Tongue (tissue), 3 donors: ENCODE measurements at places on chromosomes 7 and 10. TPM values are rescaled to one million over a fixed set of nuclear protein-coding genes. Genes with fewer than 3 reads are reported as not detected.

GRCh38 chr10:86091216-86091615, 275.4 kb downstream of the GRID1 start:
- no peak for DNase-seq

GRCh38 chr10:126972635-126973414, 67.6 kb downstream of the DOCK1 start:
- DNase-seq = peak; percentile 16

GRCh38 chr7:6071406-6071805, 40.2 kb downstream of the ANKRD61 start:
- no peak for DNase-seq

- DNase-seq = peak; percentile 71
Measured at GRCh38 chr7:92612501-92612900, 22.3 kb upstream of the FAM133B start.

GRCh38 chr10:43376828-43377423, 5.5 kb downstream of the FXYD4 start:
- no peak for DNase-seq

GRCh38 chr10:91389636-91390512, 20.3 kb upstream of the HECTD2 start:
- peak; percentile 84 for DNase-seq

DNA sequence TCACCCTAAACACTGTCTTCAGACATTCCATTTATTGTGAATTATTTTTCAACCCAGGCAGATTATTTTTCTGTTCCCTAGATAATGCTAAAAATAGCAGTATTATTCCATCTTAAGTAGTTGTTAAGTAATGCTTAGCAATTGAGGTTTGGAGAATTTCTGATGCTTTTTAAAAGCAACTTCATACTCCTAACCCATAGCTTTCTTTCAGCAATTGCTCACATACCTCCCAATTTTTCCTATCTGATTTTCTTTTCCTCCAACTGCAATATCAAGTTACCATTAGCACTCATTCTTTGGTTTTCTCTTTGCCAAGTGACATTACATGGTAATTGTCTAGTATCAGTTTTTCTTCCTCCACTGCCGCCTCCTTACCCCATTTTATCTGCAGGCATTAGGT, 104.7 kb downstream of the GPR85 start:
- no peak for DNase-seq

- DNase-seq = peak; percentile 55
Measured at GRCh38 chr7:91168871-91169829, 95.1 kb upstream of the FZD1 start.

DNA sequence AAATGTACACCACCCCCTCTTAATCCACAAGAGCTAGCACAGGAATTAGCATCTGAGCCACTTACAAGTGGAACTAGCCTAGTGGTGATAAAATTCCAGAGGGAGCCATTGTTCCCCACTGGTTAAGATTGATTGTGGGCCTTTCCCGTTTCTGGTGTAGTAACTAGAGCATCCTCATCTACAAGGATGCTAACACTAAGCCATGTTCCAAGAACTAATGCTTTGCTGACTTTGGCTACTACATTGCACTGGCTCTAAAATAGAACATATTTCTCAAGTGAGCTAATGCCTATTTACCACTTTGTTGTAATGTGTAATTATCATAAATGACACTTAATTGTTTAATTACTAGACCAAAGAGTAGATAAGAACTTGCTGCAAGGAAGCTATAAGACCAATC, 143.7 kb downstream of the FZD1 start:
- DNase-seq = no peak

The PTPN20 gene
- total RNA-seq = 3.0 TPM

- DNase-seq = peak; percentile 78
Measured at GRCh38 chr7:100516135-100516812, 22.7 kb upstream of the AGFG2 start.

GRCh38 chr7:99579281-99579955, 18.6 kb upstream of the TMEM225B start:
- DNase-seq = no peak

The GIMAP1 gene
- total RNA-seq = 3.2 TPM

The SYT15 gene
- 1.1 TPM for total RNA-seq

The MYPN gene
- 92.0 TPM for total RNA-seq

- DNase-seq = no peak
Measured at GRCh38 chr10:111646021-111646420, 537.5 kb downstream of the GPAM start.

The DGKB gene
- 2.6 TPM for total RNA-seq

DNA sequence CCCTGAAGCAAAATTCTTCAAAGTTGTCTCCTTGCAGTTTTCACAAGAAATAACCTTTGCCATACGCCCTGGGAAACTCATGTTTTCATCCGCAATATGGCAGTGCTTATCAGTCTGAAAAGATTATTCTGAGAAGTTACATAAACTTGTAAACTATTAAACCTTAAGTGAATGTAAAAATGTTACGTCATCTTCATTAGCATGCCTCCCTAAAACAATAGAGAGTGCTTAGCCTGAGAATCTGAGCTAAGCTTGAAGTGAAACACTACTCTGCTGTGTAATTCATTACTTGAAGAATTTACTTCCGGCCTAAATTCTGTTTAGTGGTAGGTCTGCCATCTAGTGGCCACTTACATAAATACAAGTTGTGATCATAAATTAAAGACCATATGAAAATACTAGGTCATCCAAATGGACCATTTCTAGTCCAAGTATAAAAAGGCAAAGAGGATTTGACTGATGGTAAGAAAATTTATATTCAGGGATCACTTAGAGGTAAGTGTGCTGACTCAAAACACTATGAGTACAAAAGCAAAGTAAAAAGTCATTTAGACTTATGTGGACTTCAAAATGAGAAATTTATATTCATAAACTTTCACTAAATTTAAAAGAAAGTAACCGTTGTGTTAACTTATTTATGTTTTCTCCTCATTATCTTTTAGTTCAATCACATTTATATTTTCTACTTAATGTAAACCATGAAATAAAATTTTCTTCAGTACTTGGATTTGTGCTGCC, 745.1 kb upstream of the LRRTM3 start:
- DNase-seq = peak; percentile 87

- no peak for DNase-seq
Measured at GRCh38 chr7:42292991-42293521, 56.0 kb upstream of the GLI3 start.

- peak; percentile 41 for DNase-seq
Measured at GRCh38 chr7:34928052-34928451, 109.2 kb downstream of the DPY19L1 start.

The ERVW-1 gene
- not detected for total RNA-seq
